ENCODE measurements at places on chromosomes 12 and 14.

DNA sequence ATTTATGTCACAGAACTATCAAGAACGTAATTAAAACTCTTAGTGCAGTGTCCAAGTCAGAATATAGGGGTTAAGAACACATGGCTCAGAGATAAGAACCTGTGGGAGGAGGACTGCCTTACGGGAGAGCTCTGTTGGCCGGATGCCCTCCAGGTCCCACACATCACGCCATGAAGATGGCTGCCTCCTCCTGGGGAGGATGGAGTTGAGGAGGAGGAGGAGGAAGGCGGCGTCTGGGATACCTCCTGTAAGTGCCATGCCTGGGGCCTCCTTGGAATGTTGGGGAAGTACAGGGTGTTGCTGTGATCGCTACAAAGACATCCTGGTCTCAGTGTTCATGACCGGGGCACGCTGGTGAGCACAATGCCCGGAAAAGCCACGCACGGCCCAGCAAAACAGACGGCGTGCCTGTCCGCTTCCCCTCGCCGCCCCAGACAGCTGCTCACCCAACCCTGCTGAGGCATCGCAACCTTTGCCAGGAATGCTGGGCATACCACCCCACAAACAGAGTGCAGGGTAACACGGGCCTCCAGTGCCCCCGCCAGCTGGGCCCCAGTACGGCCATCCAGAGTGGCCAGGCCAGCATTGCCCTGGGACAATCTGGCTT, 28.7 kb upstream of the CD9 start:
- no peak for DNase-seq

DNA sequence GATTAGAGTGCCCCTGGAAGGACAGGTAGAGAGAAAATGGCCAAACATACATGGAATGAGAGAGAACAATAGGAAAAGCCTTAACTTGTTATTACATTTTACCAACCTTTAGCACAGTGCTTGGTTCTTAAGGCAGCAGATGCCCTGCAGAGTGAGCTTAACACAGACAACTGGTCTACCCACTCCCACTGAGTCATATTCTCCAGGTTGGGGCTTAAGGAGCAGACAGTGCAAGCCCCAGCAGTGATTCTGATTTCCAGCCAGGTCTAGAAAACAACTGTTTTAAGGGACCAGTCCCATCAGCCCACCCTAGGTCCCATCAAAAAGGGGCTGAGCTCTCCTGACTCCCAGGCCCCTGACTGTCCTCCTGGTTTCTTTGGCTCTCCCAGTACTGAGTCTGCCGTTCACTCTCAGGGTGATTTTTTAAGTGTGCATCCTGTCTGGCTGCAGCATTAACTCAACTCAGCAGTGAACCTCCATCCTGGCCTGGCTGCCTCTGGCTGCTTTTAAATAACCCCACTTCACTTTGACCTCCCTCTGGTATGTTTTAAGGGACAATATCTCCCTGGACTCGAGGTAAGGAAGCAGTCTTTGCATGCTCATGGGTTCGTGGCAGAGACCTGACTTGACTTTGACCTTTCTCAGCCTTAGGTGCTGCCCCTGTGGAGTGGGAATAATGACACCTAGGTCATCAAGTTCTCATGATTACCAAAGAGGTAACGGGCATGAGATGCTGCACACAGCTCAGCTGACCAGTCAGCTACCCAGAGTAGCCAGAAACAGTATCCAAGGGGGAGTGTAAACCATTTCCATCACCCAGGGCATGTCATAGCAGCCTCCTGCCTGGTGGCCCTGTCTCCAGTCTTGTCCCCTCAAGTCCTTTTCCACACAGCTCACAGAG, 210.7 kb upstream of the PWP1 start:
- DNase-seq = no peak

- no peak for DNase-seq
Observed at GRCh38 chr14:100868621-100869370, 34.7 kb downstream of the RTL1 start.

GRCh38 chr14:94307410-94307992, 14.4 kb upstream of the SERPINA10 start:
- no peak for DNase-seq

DNA sequence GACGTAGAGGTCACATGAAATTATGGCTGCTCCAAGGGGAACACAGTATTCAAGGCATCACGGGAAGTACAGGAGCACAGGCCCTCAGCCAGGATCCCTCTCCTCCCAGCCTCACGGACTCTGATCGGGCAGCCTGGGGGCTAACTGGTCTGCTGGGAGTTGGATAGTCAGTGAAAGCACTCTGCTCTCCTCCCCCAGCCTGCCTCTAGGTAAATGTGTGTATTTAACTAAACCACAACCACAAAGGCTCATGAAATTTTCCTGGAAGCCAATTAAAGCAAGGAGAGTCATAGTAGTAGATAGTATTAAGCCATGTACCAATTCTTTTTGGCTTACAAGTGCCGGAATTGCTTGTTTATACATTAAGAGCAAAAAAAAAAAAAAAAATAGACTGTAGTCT, 254.3 kb downstream of the MSRB3 start:
- DNase-seq = peak; percentile 97

GRCh38 chr14:39890026-39890425, 457.8 kb upstream of the FBXO33 start:
- no peak for DNase-seq

DNA sequence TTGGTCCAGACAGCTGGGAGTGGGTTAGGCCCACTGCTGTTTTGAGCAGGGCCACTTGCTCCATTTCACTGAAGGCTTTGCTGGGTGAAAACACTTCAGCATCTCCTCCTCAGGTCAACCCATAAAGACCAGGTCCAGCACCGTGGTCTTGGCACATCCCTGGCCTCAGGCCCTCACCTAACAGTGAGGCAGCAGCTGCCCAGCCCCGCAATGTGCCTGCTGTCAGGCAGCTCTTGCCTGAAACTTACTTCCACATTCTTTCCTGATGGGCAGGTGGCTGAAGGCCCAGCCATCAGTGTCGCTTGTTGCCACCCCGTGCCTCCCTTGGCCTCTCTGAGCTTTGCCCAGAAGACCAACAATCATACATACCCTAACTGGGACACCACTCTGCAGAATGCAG, 54.4 kb downstream of the ANAPC7 start:
- DNase-seq = no peak

GRCh38 chr12:61823102-61823501, 437.1 kb upstream of the USP15 start:
- no peak for DNase-seq

DNA sequence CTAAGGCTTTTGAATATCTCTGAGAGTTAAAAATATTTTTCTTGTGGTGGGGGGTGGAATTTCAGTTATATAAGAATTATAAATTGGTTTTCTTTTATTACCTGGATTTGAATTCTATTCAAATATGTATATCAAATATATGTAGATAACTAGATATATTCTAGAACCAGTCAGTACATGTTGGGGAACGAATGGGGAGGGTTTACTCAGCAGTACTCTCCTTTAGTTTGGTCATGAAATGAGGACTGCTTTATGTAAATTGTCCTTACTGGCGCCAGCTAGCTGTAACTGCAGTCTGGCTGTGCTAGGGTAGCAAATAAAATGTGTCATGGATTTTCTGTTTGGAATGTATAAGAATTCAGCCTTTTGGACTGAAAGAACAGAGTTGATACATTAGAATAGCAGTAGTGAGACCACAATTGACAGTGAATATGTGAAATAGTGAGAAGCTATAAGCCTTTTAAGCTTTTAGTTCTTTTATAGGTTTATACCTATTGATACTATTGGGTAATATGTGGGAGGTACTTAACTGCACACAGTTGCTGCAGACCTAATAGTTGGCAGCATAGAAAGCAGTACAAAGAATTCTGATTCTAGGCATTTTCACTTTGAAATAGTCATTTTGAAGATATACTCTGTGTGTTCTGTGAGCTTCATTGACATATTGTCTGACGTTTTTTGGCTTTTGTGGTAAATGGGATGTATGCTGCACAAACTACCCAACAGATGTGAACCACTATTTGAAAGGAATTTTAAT, 29.0 kb downstream of the ATF7IP start:
- DNase-seq = peak; percentile 79

GRCh38 chr14:65142429-65142828, 40.1 kb upstream of the MAX start:
- DNase-seq = no peak

DNA sequence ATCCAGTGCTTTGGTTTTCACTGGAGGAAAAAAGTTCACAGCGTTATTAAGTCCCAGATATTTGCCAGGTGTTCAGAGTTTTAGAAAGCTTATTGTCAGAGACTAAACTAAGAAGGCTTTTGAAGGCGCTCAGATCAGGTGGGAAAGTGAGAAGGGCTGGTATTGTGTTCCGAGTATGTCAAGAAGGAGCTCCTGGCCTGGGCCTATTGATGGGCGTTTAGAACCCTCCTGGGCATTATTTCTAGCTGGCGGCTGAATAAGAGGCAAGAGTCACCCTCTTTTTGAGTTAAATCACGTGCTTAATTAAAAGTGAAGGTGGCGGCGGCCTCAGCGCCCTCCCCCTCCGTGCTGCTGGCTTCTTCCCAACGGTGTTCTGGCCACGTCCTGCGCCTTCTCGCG, 20.9 kb upstream of the GNS start:
- DNase-seq = no peak
